ENCODE measurements at places on chromosomes 4 and X. TPM values are rescaled to one million over a fixed set of nuclear protein-coding genes. Genes with fewer than 3 reads are reported as not detected.

Gene SATL1
- total RNA-seq = not detected

Gene GLRB
- total RNA-seq = 3.9 TPM

Gene HPGDS
- not detected for total RNA-seq

Gene PGAM4
- not detected for total RNA-seq

Gene RAPGEF2
- 126 TPM for total RNA-seq

Gene GSX2
- total RNA-seq = not detected

Gene ARMCX5
- total RNA-seq = 24.9 TPM

Gene P2RY10
- total RNA-seq = not detected

DNA sequence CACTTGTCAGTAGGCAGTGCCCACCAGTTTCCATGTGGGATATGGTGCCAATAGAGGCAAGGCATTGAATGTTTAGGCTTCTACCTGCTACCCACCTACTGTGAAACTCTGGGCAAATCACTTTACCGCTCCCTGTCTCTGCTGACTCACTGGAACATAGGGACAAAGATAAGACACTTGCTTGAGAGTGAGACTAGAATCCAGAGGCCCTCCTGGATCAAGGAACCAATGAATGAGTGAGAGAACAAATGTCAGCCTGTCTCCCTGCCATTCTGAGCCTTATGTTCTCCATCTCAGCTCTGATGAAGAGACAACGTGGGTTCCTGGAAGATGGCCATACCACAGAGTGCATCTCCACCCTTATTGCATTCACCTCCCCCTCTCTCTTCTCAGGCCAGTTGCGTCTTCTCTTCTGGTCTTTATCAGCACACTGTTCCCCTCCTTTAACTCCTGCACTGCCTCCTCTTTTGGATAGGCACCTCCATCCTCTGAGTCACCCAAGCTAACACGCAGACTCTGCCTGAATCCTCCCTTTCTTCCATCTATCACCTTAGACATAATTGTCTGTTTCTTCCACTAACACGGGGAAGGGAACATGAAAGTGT lies 15.4 kb upstream of the PRRG3 start:
- DNase-seq = no peak

DNA sequence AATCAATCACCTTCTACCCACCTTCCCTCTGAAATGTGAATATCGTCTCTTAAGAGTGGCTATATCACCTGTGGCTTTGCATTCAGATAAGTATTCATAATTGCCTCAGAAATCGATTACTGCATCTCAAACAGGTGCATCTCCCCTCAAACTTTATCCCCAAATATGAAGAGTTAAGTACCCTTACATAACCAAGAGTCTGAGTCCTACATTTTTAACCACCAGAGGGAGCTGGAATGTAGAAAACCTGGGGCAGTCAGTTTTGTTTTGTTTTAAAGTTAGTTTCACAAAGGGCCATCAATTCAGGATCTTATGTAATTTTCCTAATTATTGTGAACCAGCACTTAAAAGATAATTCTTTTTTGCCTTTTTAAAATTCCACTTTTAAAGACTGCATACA lies 5.7 kb downstream of the TCEANC start:
- peak; percentile 73 for DNase-seq

GRCh38 chr4:88859191-88859812 lies 161.7 kb upstream of the NAP1L5 start:
- no peak for DNase-seq

DNA sequence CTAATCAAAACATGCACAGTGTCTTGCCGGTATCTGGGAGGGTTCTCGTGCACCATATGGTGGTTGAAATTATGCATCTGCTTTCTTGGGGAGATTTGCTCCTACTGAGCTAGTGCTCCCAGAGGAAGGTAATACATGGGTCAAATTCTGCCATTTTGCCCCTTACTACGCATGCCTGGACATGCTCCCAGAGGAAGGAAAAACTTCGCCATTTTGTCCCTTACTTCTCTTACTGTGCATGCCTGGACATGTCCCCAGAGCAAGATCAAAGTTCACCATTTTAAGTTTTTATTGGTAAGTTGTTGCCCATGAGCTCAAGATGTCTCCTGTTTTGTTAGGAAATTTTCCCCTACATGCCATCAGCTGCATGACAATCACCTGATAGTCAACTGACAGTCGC lies 252.1 kb upstream of the KLHL4 start:
- no peak for DNase-seq

DNA sequence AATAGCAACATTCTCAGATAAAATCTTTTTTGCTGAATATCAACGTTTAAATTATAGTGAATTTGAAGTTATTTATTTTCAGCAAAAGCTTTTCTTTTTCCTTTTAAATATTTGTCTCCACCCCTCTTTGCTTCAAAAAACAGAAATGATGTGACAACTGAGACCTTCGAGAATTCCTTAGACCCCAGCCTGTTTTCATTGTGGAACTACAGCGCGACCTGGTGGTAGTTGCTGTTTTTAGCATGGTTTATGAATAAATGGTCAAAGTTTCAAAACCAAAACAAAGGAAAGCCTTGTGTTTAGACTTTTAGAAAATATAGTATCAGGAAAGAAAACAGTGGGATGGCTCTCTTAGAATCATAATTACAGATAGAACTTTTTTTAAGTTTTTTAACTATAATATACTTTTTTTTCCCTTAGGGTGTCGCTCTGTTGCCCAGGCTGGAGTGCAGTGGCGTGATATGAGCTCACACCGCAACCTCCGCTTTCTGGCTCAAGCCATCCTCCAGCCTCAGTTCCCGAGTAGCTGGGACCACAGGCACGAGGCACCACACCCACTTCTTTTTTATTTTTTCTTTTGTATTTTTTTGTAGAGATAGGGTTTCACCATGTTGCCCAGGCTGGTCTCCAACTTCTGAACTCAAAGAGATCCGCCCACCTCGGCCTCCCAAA lies 26.8 kb upstream of the TMEM184C start:
- peak; percentile 79 for DNase-seq

DNA sequence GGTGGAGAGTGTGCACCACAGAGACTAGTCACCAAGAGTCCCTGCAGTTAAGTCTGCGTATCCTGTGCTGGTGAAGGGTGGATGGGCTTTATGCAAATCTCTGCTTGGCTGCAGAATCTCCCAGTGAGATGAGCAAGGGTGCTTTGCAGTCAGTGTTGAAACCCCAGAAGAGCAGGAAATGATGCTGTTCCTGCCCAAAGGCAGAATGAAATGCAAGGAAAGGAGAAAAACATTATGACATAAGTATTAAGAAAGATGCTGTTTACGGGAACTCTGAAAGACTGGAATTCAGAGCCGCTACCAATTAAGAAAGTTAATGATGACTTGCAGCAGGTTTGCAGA lies 25.4 kb upstream of the ACSL1 start:
- no peak for DNase-seq

DNA sequence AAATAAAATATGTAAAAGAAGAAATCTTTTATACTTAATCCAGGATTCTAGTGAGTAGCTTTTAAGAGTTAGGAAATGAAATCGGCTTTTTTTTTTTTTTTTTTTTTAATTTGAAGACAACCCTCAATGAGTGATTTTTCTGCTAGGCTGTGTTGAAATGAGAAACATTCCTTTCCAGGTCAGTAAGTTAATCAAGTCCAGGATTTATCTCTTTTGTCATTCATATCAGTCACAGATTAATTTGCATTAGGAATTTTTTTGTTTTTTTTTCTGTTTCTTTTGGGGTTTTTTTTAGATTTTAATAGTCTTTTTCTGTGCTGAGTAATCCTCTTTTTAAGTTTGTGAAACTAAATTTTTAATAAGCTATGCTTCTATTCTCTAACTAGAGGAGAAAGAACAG lies 448.1 kb downstream of the ADGRL3 start:
- DNase-seq = no peak

- peak; percentile 69 for DNase-seq
Measured at GRCh38 chr4:134027931-134028330, 173.7 kb downstream of the PABPC4L start.

- DNase-seq = no peak
Measured at GRCh38 chr4:157674699-157675098, 454.2 kb downstream of the GRIA2 start.

DNA sequence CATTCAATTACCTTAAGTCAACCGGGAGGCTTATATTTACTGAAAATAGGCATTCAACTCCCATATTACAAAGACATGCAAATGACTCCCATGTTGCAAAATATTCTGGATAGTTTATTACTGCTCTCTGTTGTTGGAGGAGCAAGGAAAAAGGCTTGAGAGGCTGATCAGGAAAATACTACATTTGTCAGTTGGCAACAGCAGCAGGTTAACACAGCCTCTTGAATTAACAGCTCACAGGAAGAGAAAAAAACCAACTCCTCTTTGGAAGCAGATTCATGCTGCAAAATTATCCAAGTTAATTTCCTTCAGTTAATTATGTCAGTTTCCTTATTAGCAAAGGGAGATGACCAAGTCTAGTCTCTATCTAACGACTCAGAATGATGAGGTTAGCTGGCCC lies 238.9 kb downstream of the MAML3 start:
- no peak for DNase-seq

- DNase-seq = no peak
Measured at GRCh38 chr4:114052227-114052626, 72.8 kb upstream of the ARSJ start.

DNA sequence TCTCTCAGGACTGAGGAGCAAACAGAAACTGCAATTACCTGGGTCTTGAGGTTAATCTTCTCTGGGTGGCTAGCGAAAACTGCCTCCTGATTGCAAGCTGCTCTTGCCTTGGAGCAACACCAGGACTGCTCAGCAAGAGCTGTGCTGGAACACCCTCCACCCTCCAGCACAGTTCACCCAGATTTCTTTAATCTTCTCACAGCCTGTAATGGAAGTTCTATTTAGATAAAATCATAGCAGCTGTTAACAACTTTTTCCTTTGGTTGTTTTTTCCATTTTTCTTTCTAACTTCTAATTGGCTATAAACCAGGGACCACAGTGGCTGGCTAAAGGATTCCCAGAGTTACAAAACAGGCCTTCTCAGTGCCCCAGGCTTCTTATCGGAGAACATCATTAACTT lies 36.3 kb downstream of the OPHN1 start:
- peak; percentile 2 for DNase-seq
